ENCODE measurements at places on chromosomes 16 and 17.
A peak's percentile ranks its signal among the peaks of the same experiment; 100 is the strongest.

GRCh38 chr16:47254756-47255155 is 111.0 kb upstream of the NETO2 start:
- peak; percentile 10 for DNase-seq

DNA sequence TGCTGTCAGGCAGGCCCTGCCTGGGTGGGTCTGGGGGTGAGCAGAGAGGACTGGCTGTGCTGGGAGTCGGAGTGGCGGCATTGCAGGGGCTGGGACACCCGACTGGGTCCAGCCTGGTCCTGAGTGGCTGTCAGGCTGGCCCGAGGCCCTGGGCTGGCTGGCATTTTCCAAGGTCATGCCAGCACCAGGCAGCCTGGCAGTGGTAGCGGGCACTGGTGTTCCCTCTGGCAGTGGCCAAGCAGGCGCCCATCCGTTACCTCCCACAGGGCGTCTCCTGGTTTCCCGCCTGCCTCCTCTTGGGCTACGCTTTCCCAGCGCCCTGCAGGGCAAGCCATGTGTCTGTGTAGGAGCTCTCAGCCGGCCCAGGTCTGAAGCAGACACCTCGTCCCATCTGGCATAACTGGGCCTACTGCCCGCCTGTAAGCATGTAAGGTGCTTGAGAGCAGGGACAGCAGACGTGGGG is 5.7 kb upstream of the PKMYT1 start:
- no peak for DNase-seq

DNA sequence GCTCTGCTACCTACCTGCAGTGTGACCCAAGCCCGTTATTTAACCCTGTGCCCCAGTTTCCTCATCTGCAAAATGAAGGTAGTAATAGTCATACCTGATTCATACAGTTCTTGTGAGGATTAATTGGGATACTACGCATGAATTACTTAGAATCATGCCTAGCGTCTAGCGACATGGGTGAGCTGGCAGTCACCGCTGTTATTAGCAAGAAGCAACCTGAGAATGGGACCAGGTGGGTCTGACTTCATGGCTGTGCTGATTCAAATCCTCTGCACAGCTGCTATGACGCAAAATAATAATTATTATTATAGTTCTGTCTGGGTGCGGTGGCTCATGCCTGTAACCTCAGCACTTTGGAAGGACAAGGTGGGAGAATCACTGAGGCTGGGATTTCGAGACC is 7.9 kb downstream of the SOCS1 start:
- peak; percentile 33 for DNase-seq

- no peak for DNase-seq
These were observed 22.8 kb upstream of the IRX3 start for GRCh38 chr16:54309341-54309740.

DNA sequence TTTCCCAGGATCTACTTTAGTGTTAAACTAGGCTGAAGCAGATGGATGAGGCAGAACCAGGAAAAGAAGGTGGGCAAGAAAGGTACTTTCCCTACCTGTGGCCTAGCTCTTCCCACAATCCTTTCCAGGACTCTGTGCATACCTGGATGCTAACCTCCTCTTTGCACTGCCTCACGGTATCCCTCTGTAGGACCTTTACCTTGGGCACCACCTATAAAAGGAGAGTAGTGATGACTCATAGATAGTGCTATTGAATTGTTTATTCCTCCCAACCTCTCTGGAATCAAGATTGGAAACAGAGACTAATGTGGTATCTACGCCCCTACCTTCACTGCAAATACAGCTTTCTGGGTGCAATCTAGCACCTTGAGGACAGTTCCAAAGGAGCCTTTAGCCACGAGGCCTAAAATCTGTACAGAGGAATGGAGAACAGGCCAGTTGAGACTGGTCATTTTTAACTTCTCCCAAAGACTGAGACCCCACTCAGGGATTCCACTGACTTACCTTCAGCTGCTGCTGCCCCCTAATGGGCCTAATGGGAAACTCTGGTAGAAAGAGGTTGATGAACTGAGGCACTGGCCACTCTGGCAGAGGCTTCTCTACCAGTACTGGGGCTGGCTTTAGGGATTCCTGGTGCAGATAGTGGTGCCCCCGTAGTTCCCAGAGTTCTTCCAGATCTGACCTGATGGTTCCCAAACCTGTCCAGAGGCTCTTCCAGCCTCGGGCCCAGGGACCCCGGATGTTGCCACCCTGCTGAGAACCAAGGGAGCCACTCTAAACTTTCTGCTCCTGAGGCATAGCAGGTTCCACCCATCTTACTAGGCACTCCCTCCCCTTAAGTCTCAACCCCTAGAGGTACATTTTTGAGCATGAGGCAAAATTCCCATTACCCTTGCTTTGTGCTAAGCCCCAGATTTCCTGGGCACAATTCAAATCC is 781 bp downstream of the RSKR start:
- peak; percentile 19 for DNase-seq
